Fibroblast of the conjunctiva (primary cell): ENCODE measurements at places on chromosomes 5 and 9.

GRCh38 chr5:146076028-146076427 lies 29.3 kb downstream of the PLAC8L1 start:
- no peak for DNase-seq

DNA sequence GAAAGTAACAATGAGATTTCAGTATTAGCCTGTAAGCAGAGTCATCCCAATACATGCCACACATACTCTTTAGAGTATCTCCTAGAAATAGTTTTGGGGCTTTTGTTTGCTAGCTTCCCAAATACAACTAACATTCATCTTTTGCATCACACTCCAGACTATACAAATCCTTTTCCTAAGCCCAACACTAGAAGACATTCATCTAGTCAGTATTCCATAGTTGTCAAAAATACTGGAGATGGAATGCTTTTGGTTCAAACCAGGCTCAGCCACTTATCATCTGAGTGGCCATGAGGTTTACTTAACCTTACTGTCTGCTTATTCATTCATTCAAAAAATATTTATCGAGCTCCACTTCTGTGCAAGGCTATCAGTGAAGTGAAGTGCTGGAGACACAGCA lies 205.1 kb upstream of the SGCD start:
- DNase-seq, result no peak

DNA sequence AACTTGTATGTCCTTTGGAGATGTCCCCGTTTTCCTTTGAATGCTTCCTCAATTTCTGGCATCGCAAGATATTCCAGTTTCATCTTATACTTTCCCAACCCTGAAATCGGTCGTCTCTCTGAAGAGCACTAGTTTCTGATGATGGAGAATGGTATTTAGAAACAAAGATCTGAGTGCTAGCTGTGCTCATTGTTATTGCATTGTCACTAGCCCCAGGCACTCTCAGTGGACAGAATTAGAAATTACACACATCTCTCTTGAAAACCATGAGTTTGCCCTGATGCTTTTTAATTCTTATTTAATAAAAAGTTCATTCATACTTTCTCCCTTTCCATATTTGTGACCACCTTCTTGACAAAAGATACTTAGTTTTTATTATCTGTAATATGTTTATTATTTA lies 67.7 kb downstream of the C9orf152 start:
- DNase-seq, result no peak

DNA sequence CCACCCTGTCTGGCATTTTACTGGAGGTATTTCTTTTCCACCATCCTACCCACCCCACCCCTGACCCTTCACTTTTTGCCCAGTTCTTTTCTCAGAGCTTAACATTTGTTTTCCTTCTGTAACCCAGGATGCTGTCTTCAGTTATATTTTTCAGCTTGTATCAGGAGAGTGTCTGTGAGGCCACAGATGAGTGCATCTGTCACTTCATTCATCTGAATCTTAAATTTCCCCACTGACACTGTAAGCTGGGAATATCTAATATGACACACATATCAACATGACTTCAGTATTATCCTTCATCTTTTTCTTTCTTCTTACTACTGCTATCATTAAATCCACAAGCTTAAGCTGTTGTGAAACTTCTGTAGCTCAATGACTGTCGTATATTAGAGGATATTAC lies 4.9 kb downstream of the MARCHF3 start:
- DNase-seq, result no peak

DNA sequence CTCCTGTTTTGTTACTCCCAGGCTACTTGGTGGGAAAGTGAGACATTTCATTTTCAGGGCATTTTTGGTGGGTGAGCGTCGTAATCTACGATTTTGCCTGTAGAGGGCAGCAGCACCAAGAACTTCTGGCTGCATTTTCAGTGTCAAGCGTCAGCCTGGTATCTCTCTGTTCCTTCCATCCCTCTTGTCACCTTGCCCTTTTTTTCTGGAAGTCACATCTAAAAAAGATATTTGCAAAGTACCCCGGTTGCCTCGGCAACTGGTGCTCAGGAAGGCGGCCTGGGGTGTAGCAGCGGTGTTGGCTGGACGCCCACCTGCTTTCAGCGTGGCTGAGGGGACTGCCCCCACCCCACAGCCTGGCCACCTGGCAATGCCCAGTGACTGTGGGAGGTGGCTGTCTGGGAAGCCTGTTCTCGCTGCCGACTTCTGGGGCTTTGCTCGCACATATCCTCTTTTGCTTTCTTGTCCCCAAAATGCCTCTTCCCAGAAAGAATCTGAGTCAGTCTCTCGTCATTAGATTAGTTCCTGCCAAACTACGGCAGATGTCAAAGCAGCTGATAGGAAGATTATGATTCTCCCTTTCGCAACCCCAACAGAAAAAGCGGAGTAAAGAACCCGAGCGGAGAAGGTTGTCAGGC lies 84.5 kb downstream of the ACER2 start:
- DNase-seq, result peak; percentile 35

DNA sequence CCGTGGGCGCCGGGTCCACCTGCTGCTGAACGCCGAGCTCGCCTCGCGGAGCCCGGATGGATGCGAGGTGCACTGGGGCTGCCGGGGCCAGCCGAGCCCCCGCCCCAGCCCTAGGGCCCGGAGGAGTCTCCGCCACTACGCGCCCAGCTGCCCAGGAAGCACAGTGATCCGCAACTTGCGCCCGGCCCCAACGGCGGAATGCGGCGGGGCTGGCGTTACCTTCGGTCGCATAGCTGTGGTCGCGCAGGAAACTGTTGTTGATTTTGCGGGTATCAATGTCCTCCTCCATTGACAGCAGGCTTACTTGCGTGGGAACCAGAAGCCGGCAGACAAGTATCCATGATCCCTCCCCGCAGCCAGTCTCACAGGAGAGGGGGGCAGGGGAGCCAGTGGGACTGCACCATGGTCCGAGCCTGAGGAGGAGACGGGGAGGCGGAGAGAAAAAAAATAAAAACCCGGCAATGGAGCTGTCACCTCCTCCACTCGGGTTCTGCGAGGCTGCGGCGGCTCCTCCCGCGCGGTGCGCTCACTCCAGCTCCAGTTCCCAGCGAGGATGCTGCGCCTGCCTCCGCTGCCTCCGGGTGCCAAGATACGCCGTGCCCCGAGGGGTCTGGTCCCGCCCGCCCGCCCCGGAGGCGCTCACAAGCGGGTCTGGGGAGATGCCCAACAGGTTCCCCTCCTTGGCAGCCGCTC lies 628 bp downstream of the PPP2R2B start:
- no peak for DNase-seq

DNA sequence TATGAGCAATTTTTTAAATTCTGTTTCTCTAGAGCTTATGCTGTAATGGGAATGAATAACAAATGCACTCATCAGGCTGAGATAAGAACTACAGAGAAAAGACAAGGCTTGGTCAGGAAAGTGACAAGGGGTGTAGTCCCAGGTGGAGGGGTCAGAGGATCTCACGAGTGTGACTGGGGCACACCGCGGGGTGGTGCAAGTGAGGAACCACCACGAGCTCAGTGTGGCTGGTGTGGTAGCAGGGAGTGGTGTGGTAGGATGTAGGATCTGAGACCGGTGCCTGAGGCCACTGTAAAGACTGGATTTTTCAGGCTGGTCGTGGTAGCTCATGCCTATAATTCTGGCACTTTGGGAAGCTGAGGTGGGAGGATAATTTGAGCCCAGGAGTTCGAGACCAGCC lies 9.0 kb downstream of the ANXA6 start:
- no peak for DNase-seq

GRCh38 chr5:95554331-95554646 lies 488 bp downstream of the SKIC3 start:
- DNase-seq, result no peak

- no peak for DNase-seq
Measured at GRCh38 chr9:959914-960313, 16.5 kb upstream of the DMRT3 start.

DNA sequence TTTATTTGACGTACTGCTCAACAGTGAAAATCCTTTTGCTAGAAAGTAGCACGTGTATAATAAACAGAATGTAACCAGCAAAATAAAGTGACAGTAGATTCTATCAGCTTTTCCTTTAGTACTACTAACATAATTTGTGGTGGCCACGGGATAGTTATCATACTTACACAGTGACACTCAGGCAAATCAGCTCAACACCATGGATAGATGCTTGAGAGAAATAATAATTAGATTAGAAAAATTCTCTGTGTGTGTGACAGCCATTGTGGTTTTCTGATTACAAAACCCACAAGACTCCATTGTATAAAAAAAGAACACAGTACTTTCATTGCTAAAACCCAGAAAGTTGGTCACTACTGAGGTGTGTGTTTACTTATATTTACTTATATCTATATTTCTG lies 101.1 kb downstream of the MUSK start:
- DNase-seq, result no peak

GRCh38 chr5:7868427-7868772 lies 431 bp downstream of the FASTKD3 start:
- DNase-seq, result no peak

DNA sequence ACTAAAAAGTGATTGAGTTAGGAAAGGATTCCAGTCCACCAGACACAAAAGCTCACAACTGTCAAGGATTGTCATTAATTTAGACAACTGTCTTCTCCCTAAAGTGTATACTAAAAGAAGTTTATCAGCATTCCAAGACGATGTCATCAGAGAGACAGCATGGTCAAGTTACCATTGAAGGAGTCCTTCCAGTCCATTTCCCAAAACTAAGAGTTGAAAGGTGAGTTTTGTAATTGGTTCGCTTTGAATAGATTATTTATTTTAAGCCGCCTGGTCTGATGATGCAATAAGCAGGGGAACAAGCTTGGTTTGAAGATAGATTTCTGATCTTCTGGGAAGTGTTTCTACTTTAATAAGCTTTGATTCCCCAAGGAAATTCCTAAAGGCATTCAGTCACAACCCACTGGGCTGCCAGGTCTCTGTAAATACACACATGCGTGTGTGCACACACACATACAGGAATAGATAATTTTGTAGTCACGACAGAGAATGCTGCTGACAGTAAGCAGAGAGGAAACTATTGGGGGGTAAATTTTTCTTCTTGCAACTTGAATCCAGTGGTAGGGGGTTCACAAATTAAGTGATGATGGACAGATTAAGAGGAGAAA lies 234.8 kb downstream of the PIK3R1 start:
- DNase-seq, result peak; percentile 39

GRCh38 chr5:180253036-180253824 lies 38.7 kb downstream of the MAPK9 start:
- DNase-seq, result no peak

GRCh38 chr5:176700239-176700847 lies 53.1 kb downstream of the TSPAN17 start:
- DNase-seq, result no peak

- peak; percentile 20 for DNase-seq
Measured at GRCh38 chr5:127934791-127935256, 148.7 kb upstream of the SLC12A2 start.

DNA sequence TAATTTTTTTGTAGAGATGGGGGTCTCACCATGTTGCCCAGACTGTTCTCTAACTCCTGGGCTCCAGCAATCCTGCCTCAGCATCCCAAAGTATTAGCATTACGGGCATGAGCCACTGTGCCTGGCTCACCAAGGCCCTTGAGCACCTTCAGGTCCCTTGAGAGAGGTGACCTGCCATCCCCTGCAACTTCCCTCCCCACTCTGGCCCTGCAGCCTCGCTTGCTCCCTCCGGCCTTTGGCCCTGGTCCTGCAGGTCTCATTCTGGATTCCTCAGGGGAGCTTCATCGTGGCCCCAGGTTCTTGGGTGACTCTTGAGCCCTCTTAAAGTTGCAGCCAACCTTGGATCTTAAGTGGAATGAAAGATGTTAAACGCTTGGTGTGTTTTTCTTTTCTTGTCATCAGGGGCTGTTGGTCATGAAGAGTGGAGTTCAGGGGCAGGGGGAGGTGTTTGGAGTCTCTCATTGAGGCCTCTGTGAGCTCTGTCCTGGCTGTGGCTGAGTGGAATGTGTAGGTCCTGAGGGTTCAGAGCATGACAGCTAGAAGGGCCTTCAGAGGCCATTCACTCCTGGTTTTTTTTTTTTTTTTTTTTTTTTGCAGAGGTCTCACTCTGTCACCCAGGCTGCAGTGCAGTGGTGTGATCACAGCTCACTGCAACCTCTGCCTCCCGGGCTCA lies 33.0 kb downstream of the PPARGC1B start:
- no peak for DNase-seq

DNA sequence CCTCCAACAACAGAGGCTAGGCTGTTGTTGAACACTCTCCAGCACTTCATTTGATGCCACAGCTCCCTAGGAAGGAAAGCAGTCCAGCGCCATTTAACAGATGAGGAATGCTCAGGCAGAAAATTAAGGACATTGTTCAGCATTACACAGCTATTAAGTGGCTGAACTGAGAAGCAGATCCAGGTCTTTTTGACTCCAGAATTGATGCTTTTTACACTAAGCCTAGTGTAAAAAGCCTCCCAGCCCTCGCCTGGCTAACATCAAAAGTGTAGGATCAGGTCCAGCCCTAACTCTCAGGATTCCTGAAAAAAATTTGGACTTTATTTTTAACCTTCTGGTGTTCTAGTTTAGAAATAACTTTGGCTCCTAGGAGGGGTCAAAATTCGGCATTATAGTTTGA lies 106.4 kb upstream of the SMC5 start:
- DNase-seq, result no peak

GRCh38 chr5:174607205-174607604 lies 117.2 kb upstream of the MSX2 start:
- DNase-seq, result no peak

GRCh38 chr5:127925916-127926315 lies 157.7 kb upstream of the SLC12A2 start:
- no peak for DNase-seq
